Hematopoietic multipotent progenitor cell treated with erythropoietin and hydrocortisone succinate and interleukin-3 and kit ligand, for 17 days (in vitro differentiated cells): ENCODE measurements at places on chromosomes 11 and 22.

- no peak for DNase-seq
Observed at GRCh38 chr11:62710001-62710345, 2.5 kb downstream of the GNG3 start.

- DNase-seq = no peak
Observed at GRCh38 chr11:17697175-17697949, 22.0 kb upstream of the MYOD1 start.

- no peak for DNase-seq
Observed at GRCh38 chr11:35853971-35854370, 89.9 kb upstream of the LDLRAD3 start.

DNA sequence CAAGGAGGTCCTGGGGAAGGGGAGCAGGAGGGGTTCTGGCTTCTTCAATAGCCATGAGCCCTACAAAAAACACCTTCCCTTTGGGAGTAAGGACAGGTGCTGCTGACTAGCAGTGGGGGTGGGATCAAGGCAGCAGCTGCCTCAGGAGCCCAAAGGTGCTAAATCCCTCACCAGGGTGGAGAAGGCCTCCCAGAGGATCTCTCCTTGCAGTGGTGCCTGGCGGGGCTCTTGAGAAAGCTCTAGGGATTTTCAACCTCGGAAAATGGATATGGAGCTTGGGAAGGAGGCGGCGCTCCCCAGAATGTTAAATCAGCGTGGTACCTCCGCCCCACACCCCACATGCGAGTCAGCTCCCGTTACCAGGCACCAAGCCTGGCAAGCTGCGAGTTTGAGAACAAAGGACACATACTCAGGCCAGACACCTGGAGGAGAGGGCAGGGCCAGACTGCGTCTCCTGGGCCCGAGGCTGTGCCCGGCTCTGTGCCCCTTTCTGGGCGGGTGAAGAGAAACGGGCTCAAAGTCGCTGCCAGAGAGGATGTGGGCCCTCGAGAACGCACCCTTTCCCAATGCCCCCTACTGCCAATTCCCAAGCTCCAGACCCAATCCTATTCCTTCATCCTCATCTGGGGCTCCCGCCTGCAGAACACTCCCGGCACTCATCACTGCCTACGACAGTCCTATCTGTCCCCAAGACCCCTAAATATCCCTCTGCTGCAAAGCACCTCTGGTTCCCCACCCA is 139.0 kb downstream of the BRD1 start:
- DNase-seq = no peak

DNA sequence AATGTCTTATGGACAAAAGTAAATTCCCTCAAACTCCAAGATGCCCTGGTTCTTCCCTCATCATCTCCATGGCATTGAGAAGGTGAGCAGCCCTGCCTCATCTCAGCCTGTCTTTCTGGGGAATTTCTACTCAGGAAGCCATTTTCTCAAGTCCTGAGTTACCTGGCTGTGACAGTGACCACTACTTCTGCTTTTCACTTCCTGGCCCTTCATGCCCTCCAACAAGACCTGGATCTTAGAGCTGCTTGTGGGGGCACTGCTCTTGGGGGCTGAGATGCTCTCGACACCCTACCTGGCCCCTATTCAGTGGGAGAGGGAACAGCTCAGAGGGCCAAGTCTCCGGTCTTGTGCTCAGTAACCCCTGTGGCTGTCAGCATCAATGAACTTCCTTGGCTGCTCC is 5.5 kb upstream of the IGSF22 start:
- no peak for DNase-seq

DNA sequence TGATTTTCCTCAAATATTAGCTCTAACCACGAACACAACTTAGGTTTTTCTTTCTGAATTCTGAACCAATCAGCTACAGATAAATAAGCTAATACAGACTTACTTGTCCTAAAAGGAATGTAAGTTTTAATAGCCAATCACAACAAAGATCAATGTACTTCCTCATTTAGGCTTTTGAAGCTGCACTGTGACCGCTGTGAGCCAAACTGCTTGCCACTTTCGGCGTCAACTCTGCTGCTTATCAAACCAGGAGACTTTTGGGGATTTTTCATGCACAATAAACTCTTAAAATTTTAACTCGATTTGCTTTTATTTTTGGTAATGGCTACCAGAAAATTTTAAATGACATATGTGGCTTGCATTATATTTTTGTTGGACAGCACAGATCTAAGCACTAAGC is 92.5 kb downstream of the TMPRSS5 start:
- no peak for DNase-seq

GRCh38 chr11:3178349-3178748 is 13.2 kb upstream of the OSBPL5 start:
- no peak for DNase-seq

GRCh38 chr11:100585728-100586127 is 101.4 kb upstream of the ARHGAP42 start:
- DNase-seq = no peak
